Cerebellar nuclear complex (tissue), 1 donor: ENCODE measurements at places on chromosomes 5 and 9.

DNA sequence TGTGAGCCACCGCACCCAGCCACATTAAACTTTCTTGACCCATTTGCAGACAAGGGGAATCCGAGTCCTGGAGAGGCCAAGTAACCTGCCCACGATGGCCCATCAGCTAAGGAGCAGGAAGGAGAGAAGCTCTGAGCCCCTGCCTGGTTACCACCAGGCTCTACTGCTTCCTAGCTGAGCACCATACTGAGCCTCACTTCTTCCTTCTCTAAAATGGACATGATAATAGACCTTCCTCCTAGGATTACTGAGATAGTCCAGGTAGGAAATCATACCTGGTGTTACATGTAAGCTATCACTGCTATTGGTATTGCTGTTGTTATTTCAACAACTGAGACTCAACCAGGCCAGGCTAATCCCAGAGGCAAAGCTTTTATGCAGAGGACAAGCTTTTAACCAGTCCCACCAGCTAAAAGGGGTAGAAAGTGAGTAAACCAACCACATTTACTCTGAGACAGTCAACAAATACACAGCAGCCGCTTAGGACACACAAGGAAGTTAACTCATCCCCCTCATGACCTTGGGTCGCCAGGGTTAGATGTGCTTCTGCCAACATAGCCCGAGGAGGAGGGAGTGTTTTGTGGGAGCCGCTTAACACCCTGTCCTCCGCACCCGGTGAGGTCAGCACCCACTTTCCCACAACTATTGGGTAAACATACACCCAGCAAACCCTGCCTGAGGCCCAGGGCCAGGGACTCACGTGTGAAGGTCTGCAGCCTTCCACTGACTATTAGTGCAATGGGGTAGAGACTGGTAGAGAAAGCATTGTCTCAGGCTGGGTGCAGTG, 20.6 kb upstream of the PTGES start:
- no peak for DNase-seq

- no peak for DNase-seq
Measured at GRCh38 chr5:62547945-62548630, 30.5 kb upstream of the LRRC70 start.

DNA sequence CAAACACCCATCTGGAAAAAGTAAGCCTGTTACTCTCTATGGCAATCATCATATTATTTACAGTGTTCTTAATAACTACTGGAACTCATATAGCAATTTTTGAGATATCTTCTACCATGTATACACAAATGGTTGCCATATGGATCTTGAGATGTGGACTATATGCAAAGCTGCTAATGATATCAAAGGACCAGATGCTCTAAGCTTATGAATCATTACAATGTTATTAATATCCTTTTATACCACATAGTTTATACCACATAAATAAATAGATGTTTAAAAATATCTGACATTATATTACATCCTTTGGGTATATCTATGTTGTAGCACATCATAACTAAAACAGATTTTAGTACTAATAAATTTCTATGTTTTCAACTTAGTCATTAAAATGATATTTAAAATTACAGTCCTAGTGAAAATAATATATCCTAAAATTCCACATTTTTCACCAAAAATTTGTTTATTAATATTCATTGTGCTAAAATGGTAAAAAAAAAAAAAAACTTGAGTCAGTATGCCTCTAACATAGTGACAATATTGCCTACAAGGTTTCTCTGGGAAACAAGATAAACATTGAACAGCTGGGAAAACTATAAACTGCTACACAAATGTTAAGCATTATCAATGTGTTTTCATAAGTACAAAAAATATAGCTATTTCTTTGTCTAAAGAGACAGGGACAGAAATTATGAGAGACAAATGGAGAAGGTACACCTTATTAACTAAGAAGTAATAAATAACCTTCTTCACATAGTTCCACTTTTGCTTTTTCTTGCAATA, 85.5 kb downstream of the DTWD2 start:
- DNase-seq, result no peak

DNA sequence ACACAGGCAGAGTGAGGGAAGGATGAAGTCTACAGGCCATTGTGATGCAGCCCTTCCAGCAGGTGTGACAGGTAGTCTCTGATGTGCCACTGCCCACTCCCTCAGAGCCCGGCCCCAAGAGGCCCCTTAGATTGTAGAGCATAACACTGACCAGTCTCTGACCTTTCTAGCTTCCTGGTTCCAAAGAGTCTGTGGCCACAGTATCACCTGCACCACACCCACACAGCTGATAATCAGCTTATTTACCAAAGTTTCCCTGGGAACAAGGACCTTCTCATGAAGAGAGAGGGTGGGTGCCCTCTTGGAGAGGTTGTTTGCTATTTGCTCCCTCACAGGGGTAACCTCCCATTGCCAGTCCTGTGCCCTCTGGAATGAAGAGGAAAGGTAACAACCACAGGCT, 11.0 kb upstream of the ACER2 start:
- DNase-seq, result no peak

DNA sequence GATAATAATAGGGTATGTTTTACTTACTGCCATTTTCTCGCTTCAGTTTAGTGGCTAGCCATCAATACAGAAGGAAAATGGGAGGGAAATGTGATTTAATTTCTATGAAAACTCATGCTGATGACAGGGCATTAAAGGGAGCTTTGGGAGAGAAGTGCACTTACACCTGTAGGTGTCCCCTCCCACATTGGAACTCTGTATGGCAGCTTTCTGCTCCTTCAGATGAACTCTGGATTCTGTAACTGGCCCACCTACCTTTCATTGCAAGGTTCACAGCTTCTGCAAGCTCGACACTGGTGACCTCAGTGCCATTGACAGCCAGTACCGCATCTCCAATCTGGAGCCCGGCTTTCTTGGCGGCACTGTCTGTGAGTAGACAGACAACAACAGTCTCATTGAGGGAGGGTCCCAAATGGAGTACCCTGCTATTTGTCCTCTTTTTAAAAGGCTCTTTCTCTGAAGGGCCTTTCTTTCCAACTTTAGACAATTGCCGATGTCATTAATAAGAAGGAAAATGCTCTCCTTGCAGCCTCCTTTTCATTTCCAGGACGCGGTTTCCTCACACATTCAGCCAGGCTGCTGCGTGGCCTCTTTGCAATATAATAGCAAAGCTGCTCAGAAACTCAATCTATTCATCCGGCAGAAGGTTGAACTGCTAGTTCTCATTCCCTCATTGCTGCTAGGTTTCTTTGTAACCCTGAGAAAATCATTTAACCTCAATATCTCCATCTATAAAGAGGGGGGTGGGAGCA, 63.6 kb downstream of the NUDT12 start:
- no peak for DNase-seq

DNA sequence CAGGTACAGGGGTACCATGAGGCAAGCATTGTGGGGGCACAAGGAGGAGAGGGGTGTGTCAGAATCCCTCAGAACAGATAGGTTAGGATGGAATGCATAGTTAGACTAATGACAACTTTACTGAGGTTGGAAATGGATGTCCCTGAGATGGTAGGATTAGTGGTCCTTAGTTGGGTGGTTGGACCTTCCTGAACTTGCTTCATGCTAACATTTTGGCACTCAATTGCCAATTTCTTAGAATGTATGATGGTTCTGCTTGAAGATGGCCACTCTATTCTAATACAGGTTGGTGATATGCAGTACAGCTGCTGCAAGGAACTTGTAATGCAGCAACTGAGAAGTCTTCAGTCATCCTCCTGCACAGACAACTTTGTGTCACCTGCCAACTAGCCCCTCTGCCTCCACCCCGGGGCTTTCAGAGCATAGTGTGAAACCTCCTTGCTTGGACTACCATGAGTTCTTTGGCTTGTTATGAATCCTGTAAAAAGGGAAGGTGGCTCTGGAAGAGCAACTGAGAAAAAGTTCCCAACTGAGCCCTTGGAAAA, 5.4 kb downstream of the CCNI2 start:
- DNase-seq, result no peak

GRCh38 chr9:14831074-14831473, 79.2 kb downstream of the FREM1 start:
- DNase-seq, result no peak

GRCh38 chr5:157740229-157740610, 3.3 kb upstream of the LSM11 start:
- DNase-seq, result no peak

DNA sequence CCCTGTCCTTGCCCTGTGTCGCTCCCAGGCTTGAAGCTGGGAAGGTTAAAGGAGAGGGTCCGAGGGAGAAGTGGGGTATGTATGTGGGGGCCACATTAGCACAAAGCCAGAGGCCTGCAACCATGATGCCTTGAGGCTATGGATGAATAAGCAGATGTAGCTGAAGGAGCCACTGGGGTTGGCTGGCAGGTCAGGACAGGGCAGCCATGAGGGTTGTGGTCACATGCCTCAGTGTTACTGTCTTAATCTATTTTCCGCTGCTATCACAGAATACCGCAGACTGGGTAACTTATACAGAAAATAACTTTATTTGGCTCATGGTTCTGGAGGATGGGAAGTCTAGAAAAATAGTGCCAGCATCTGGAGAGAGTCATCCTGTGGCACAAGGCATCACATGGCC, 9.2 kb upstream of the GRHPR start:
- no peak for DNase-seq

- DNase-seq, result no peak
Measured at GRCh38 chr5:154937186-154937717, 759 bp downstream of the GEMIN5 start.

DNA sequence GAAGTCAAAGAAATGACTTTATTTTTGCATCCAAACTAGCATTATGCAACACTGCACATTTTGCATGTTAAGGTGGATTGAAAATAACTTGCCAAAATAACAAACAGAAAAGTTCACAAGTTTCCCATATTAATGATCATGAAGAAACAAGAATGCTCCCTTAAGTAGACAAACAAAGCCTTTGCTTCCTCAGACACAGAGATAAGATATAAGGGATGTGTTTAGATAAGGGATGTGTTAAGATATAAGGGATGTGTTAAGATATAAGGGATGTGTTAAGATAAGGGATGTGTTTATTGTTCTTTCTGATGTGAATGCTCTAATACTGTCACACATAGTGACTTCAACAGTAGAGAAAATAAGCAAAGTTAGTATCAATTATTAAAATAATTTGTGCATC, 174.8 kb downstream of the GABRG2 start:
- no peak for DNase-seq

DNA sequence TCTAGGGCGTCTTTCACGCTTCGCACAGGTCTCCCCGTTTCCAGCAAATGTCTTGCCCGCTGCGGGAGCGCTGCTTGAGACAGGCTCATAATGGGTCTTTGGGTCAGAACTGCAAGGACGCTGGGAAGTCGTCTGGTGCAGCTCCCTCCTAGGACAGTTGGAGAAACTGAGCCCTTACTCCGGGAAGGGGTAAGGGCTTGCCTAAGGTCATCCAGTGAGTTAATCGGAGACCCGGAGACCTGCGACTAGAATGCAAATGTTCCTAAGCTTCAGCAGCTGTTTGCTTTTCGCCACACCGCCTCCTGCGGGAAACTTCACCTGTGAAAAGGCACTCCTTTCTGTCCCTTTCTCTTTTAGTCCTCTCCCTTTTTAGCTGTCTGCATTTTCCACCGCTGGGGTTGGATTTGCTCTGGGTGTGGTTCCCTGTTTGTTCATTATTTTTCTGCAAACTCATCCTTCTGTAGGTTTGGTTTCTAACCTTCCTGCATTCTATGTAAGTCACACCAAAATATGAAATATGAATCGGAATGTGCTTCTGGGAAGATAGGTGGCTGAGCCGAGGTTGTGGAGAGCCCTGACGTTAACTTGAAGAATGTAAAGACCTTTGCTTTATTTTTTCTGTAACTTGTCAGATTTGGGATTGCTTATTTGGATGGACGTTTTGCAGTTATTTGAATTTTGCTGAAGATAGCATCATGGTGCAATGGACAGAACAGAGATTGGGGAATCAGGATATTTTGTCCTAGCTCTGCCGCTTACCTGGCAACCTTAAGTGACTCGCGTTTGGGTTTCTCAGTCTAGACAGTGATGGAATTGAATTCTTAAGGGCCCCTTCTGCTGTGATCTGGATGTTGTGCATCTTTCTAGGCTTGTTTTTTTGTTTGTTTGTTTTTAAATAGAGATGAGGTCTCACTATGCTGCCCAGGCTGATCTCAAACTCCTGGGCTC, 909 bp downstream of the SLC36A1 start:
- no peak for DNase-seq

DNA sequence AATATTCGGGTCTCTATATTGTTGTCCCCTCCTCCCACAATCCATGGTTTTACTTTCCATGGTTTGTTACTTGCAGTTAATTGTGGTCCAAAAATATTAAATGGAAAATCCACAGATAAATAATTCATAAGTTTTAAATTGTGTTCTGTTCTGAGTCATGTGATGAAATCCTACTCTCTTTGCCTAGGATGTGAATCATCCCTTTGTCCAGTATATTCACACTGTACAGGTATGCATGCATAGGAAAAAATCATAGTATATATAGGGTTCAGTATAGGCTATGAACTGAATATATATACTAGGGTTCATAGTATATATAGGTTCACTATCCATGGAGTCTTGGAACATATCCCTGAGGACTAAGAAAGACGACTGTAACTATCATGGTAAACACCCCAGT, 19.6 kb downstream of the INSYN2B start:
- no peak for DNase-seq

DNA sequence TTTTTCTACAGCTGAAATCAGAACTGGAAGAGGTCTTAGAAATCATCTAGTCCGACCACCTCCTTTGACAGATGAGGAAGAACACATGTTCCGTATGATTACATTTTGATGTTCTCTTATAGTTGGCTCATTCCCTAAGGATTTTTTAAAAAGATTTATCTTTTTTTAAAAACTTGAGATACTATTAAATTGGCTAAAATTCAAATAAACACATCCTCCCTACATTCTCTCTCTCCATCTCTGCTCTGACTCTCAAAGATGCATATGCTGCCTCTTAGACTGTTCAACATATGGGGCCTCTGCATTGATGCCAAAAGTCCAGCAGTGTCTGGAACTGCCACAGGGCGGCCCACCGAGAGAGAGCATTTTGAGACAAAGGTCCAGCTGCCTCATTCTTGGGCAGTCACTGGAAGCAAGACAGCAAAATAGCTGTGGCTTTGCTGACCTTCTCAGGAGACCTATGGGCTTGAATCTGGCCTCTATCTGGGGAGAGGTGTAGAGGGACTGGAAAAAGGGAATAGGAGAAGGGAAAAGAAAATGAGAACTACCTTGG, 12.8 kb upstream of the TSSK1B start:
- DNase-seq, result peak; percentile 50

DNA sequence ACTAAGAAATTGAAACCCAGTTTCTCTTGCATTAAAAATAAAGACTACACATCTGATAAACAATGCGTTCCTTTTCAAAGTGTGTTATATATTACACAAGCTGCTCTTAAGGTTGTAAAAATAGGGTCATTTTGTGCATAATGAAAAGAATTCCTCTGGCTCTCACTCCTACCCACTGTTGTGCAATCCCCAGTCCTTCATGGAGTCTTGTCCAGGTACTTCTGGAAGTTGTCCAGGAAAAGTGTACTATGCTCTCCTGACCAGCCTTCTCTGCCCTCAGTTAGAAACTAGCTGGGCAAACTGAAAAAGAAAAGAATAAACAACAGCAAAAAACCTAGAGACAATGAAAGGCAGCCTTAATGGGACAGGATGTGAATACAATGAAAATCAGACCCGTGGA, 345.5 kb upstream of the PAPPA start:
- DNase-seq, result no peak

GRCh38 chr5:117604845-117605244, 1030.2 kb upstream of the SEMA6A start:
- DNase-seq, result no peak
